Activated naive CD8-positive, alpha-beta T cell treated with anti-CD3 and anti-CD28 coated beads, Interleukin-2, amount 50 U/mL, for 24 hours (primary cell): ENCODE measurements at places on chromosomes 16 and 17.
A peak's percentile ranks its signal among the peaks of the same experiment; 100 is the strongest.

DNA sequence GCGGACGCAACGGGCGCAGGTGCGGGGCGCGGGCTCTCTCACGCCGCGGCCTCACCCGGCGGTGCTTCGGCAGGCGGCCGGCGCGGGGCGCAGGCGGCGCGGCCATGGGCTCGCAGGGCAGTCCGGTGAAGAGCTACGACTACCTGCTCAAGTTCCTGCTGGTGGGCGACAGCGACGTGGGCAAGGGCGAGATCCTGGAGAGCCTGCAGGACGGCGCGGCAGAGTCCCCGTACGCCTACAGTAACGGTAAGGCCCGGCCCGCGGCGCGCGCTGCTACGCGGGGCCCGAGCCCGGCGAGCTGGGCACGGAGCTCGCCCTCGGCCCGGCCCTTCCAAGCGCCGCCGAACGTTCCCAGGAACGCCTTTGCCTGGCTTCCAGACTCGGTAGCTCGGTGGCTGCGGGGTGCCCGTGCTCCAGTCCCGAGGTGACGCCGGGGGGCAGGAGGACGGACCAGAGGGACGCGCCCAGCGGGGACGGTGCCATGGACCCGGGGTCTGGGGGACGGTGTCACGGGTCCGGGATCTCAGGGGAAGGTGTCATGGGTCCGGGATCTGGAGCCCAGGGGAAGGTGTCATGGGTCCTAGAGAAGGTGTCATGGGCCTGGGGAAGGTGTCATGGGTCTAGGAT, 435 bp downstream of the RAB40C start:
- peak; percentile 29 for DNase-seq
- peak overlapping the region; percentile 81 for H3K4me3 ChIP-seq
- H3K27ac ChIP-seq, result peak overlapping the region; percentile 66
- peaks cover 13% of the 10 kb centered on the region for H3K36me3 ChIP-seq

DNA sequence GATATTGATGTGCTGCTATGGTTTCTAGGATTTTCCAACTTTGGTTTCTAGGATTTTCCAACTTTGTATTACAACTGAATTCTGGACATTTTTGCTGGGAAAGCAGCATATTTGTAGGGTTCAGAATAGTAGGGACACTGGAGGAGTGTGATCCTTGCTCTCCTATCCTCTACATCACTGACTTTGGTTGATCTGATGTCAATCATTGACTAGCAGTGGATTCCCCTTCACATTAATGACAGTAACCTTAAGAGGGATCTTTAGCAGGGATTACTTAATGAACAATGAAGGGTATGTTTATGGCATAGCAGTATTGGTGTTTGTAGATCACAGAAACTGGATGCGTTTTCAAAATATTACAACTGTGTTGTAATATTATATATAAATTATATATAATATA, 67.4 kb downstream of the MAP2K4 start:
- no peaks in the 10 kb centered on the region for H3K27me3 ChIP-seq
- H3K36me3 ChIP-seq, result peaks cover 36% of the 10 kb centered on the region
- no peak overlapping the region for H3K27ac ChIP-seq
- no peak overlapping the region for H3K4me3 ChIP-seq
- peaks cover 17% of the 10 kb centered on the region for H3K4me1 ChIP-seq

DNA sequence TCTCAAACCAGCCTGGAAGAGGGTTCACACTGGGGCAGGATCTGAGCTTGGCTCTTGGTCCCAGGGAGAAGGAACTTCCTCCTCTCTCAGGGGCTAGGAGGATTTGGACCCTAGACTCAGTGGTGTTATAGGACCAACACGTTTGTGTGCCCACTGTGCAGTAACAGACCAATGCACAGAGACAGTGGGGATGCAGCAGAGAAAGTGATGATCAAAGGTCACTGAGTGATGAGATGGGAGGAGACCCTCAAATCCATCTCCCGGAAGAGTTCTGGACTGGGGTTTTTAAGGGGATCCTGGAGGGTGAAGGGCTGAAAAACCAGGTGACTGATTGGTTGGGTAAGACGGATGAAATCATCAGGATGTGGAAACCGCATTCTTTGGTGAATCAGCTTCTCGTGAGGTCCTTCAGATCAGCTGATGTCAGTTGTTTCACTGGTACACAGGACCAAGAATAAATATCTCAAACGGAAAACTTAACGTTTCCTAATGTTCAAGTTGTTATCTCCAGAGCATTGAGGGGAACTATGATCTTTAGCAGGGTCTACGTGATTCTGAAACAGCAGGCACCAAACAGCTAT, 3.3 kb upstream of the VAC14 start:
- no peak overlapping the region for H3K27ac ChIP-seq
- no peak overlapping the region for H3K4me3 ChIP-seq
- peaks cover 5% of the 10 kb centered on the region for H3K27me3 ChIP-seq
- peaks cover 28% of the 10 kb centered on the region for H3K4me1 ChIP-seq
- DNase-seq, result no peak
- H3K36me3 ChIP-seq, result peaks cover 2% of the 10 kb centered on the region

DNA sequence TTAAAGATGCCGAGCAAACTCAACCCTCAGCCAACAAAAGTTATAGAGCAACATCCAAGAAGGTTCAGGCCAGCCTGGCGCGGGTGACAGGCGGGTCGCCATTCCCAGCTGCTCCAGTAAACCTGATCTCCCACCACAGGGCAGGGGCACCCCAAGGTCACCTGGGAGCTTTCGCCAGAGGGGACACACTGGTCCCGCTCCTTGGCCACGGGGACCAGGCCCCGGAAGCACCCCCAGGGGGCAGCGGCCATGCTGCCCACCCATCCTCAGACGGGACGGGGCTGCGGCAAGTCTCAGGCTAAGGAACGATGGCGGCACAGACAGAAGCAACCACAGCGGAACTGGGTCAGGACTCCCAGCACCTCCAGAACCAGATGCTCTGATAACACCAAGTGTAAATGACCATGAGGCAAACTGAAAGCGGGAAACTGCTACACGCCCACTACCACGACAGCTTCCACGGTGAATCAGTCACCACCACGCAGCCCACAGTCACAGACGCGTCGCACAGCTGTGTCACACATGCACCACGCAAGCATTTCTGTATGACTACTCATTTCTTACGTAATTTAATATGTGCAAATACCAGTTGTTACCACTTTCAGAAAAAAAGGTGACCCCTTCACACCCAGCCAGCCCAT, 14.1 kb upstream of the CCDC154 start:
- DNase-seq, result peak; percentile 26
- no peaks in the 10 kb centered on the region for H3K36me3 ChIP-seq
- H3K27ac ChIP-seq, result peak overlapping the region; percentile 14
- no peaks in the 10 kb centered on the region for H3K27me3 ChIP-seq
- H3K4me1 ChIP-seq, result peaks cover 7% of the 10 kb centered on the region
- H3K4me3 ChIP-seq, result no peak overlapping the region

DNA sequence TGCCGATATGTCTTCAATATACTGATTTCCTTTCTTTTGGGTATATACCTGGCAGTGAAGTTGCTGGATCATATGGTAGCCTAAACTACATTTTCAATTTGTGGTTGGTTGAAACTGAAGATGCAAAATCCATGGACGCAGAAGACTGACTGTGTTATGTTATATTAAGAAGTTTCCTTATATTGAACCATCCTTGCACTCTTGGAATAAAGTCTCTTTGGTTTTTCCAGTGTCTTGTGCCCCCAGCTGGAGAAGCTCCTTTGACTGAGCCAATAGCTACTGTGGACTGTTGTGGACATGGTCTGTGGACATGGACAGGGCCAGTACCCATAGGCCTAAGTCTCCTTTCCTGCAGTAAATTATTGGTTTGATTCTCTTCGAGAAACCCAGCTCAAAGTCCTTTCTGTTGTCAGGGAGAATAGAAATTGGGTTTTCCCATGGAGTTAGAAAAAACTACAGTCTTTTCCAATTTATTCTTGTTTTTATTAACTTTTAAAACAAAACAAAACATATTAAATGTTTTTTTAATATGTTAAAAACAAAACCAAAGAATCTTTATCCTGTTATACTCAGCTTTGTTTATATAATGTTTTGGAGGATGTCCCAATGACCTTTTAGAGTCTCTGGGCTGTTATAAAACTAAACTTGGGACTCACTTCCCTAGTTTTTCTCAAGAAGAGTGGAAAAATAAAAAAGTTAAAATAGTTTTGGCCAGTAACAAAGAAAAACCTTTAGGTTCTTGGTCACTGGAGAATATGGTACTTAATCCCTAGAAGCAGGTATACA, 15.2 kb upstream of the IL34 start:
- H3K36me3 ChIP-seq, result no peaks in the 10 kb centered on the region
- H3K27me3 ChIP-seq, result peaks cover 2% of the 10 kb centered on the region
- no peak for DNase-seq
- no peak overlapping the region for H3K27ac ChIP-seq

GRCh38 chr16:2925951-2926649, 14.4 kb downstream of the FLYWCH1 start:
- no peaks in the 10 kb centered on the region for H3K27me3 ChIP-seq
- no peak for DNase-seq
- H3K4me3 ChIP-seq, result no peak overlapping the region
- H3K36me3 ChIP-seq, result peaks cover 8% of the 10 kb centered on the region
- no peak overlapping the region for H3K27ac ChIP-seq

DNA sequence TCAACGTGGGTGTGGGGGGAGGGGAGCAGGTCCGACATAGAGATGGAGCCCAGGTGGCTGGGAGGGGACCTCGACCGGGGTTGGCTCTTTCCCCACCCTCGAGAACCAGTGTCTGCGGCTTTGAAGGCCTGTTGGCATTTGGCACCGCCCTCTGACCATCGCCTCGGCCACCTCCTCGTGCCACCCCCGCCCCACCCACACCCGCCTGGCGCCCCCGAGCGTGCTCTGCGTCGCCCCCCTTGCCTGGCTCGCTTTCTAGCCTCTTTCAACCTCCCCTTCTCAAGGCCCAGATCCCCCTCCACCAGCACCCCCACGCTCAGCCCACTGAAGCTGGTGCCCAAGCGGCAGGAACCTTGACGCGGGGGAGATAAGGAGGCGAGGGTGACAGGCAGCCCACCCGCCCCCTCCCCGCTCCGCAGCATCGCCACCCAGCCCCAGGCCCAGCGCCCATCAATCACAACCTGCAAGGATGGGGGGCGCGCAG, 619 bp downstream of the CACNB1 start:
- H3K4me1 ChIP-seq, result peaks cover 38% of the 10 kb centered on the region
- H3K4me3 ChIP-seq, result peak overlapping the region; percentile 87
- DNase-seq, result no peak
- H3K27me3 ChIP-seq, result peaks cover 3% of the 10 kb centered on the region
- H3K27ac ChIP-seq, result no peak overlapping the region
- H3K36me3 ChIP-seq, result peaks cover 31% of the 10 kb centered on the region

DNA sequence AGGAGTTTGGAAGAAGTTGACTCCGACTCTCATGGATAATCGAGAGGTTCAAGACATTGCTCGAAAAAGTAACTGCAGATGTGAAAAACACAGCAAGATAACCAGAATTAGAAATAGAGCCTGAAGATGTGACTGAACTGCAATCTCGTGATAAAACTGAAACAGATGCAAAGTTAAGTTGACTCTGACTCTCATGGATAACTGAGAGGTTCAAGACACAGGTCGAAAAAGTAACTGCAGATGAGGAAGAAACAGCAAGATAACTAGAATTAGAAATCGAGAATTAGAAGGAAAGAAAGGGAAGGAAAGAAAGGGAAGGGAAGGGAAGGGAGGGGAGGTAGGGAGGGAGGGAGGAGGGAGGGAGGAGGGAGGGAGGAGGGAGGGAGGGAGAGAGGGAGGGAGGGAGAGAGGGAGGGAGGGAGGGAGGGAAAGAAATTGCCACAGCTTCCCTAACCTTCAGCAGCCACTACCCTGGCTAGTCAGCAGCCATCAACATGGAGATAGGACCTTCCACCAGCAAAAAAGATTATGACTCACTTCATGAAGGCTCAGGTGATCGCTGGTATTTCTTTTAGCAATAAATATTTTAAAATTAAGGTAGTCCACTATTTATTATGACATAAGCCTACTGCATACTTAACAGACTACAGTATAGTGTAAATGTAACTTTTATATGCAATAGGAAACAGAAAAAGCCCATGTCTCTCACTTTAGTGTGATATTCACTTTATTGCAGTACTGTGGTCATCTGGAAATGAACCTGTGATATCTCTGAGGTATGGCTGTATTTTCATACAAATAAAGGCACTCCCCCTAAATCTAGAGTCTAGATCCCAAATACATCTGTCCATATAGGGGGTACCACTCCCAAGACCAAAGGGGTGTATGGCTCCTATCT, 68.3 kb downstream of the KANSL1 start:
- no peaks in the 10 kb centered on the region for H3K27me3 ChIP-seq
- peaks cover 87% of the 10 kb centered on the region for H3K4me1 ChIP-seq
- DNase-seq, result no peak

DNA sequence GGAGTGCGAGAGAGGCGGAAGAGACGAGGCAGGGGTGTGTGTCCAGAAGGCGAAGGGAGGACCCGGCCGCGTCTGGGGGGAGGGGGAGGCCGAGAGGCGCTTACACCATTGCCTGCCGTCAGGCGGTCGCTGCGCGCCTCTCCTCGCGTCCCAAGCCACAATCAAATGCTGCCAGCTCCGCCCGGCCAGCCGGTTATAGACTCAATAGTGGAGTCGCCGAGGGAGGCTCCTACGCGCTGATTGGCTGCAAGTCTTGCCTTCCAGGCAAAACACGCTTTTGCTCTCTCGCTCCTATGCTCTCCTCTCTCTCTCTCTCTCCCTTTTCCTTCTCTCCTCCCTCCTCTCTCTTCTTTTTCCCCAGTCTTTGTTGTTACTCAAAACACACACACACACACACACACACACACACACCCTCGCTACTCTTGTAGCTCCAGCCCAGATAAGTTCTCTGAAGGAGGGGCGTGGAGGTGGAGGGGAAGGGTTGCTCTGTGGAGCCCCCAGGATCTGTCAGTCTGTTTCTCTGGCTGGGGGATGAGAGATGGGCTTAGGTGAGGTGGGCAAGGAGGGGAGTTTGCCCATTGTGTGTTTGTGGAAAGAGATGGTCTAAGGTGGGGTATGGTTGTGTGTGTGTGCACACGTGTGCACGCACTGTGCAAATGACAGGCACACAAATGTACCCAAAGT, at the start of gene DLX3:
DLX3 (minus strand) TSS at position 170 of the 684 bp plus-strand sequence. CDS start 226 bp downstream, outside the sequence.
- peak within 1 kb of the TSS; percentile 78 for H3K4me3 ChIP-seq
- H3K27me3 ChIP-seq, result peaks cover 62% of the 10 kb centered on the region
- peaks cover 20% of the 10 kb centered on the region for H3K4me1 ChIP-seq
- DNase-seq, result peak; percentile 40
- H3K27ac ChIP-seq, result peak within 1 kb of the TSS; percentile 37

- no peaks in the 10 kb centered on the region for H3K36me3 ChIP-seq
- H3K27ac ChIP-seq, result no peak overlapping the region
- H3K4me1 ChIP-seq, result no peaks in the 10 kb centered on the region
- DNase-seq, result no peak
- peaks cover 47% of the 10 kb centered on the region for H3K27me3 ChIP-seq
Observed at GRCh38 chr17:47774987-47775580, 42.0 kb downstream of the TBX21 start.

- H3K27ac ChIP-seq, result no peak overlapping the region
- H3K4me1 ChIP-seq, result no peaks in the 10 kb centered on the region
- no peaks in the 10 kb centered on the region for H3K36me3 ChIP-seq
- H3K4me3 ChIP-seq, result no peak overlapping the region
Observed at GRCh38 chr16:64773184-64773583, 348.7 kb downstream of the CDH11 start.

GRCh38 chr17:54102246-54102645, 279.5 kb downstream of the KIF2B start:
- no peaks in the 10 kb centered on the region for H3K4me1 ChIP-seq
- no peaks in the 10 kb centered on the region for H3K36me3 ChIP-seq
- DNase-seq, result no peak
- H3K4me3 ChIP-seq, result no peak overlapping the region
